ENCODE measurements at places on chromosomes 5 and 9.
A peak's percentile ranks its signal among the peaks of the same experiment; 100 is the strongest.

DNA sequence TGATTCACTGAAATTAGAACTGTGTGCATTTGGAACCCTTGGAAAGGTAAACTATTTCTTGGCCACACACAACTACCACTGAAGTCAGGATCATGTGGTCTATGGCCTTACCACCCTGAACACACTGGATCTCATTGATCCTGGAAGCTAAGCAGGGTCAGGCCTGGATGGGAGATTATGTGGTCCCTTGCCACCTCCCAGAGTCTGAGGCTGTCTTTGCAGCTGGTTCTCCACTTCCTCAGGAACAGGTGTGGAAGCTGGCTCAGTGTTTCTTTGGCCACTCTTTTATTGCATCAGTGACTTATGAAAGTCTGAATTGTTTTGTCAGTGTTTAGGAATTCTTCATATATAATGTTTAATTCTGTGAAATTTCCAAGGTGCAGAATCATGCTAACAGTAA lies 89.2 kb downstream of the TEK start:
- DNase-seq, result no peak

GRCh38 chr5:8280711-8281363 lies 411.9 kb downstream of the MTRR start:
- DNase-seq, result no peak

- peak; percentile 55 for DNase-seq
Observed at GRCh38 chr9:130235558-130236435, 29.8 kb upstream of the HMCN2 start.

DNA sequence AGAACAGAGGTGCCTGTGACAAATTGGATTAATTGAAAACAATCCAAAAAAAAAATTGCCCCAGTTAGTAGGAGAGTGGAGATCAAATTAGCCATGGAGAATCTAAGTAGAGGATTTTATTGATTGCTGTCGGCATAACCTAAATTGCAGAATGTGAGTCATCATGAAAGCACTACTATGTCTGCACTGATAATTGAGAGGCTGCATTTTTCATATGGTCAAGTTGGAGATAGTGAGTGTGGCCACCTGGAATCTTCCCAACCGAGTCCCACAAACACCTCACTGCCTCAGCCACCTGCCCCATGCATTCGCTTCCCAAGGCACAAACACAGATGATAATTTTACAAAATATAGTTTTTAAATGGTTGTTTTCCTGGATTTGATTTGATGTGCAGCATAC lies 123.7 kb downstream of the NTRK2 start:
- DNase-seq, result no peak

- DNase-seq, result no peak
Observed at GRCh38 chr5:133341915-133342710, 270.2 kb downstream of the FSTL4 start.
